ENCODE measurements at places on chromosomes 11 and 22.

- no peak for DNase-seq
Observed at GRCh38 chr11:2088746-2089535, 50.2 kb downstream of the IGF2 start.

- DNase-seq = no peak
Observed at GRCh38 chr11:33701302-33702230, 940 bp upstream of the C11orf91 start.

- peak; percentile 71 for DNase-seq
Observed at GRCh38 chr22:24434471-24435322, 7.3 kb downstream of the ADORA2A start.

- DNase-seq = peak; percentile 80
Observed at GRCh38 chr11:11787305-11788062, 54.3 kb upstream of the USP47 start.

DNA sequence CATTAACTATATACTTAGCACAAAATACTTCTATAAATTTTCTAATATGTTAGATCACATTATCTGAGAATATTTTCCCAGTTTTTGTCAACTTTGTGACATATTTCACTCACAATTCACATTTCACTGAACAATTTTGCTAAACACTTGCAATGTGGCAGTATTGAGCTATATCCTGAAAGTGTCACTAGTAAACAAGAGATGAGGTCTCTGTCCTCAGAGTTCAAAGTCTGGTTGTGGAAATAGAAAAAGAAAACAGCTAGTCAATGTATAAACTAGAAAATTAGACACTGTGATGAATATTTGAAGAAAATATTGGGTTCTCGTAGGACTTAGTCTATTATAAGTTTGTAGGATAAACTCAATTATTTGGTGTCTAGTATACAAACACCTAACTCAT, 87.4 kb upstream of the CHORDC1 start:
- no peak for DNase-seq

GRCh38 chr11:1335811-1336761, 26.7 kb upstream of the TOLLIP start:
- peak; percentile 81 for DNase-seq

- DNase-seq = no peak
Observed at GRCh38 chr11:3605771-3606203, 36.0 kb downstream of the ART5 start.

DNA sequence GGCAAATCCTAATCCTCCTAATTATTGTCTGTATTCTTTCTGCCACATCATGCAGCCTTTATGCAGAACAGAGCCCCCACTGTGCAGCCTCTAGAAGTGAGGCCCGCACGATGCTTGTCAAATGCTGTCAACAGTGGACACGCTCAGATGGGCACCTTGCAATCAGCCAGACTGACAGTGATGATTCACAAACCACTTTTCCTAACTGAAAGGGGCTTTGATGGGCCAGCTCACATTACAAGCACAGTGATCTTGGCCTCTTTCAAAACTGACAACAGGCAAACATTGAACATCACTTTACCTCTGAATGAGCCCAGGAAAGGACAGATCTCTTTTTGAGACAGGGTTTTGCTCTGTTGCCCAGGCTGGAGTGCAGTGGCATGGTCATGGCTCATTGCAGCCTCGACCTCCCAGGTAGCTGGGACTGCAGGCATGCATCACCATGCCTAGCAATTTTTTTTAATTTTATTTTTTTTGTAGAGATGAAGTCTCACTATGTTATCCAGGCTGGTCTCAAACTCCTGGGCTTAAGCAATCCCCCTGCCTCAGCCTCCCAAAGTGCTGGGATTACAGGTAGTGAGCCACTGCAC, 18.0 kb upstream of the E2F8 start:
- DNase-seq = no peak

GRCh38 chr11:73099512-73100266, 42.4 kb downstream of the FCHSD2 start:
- no peak for DNase-seq

GRCh38 chr22:26045860-26046259, 123.4 kb upstream of the SEZ6L start:
- no peak for DNase-seq

DNA sequence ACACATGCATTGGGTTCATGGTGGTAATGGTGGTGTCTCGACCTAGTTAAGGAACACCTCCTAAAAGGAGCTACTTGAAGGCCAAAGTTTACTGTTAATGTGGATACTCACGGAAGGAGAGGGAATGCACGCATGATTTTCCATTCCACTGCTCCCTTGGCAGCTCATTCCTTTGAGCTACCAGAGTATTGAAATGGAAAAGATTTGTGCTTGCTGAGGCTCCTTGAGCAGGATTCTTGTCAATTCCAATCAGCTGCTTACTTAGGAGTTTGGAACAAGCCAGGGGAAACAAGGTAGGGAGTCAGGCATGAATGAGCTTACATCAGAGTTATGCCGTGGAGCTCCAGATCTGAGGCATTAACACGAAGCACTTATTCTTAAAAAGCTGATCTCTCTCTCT, 108.8 kb downstream of the GRIA4 start:
- DNase-seq = no peak

DNA sequence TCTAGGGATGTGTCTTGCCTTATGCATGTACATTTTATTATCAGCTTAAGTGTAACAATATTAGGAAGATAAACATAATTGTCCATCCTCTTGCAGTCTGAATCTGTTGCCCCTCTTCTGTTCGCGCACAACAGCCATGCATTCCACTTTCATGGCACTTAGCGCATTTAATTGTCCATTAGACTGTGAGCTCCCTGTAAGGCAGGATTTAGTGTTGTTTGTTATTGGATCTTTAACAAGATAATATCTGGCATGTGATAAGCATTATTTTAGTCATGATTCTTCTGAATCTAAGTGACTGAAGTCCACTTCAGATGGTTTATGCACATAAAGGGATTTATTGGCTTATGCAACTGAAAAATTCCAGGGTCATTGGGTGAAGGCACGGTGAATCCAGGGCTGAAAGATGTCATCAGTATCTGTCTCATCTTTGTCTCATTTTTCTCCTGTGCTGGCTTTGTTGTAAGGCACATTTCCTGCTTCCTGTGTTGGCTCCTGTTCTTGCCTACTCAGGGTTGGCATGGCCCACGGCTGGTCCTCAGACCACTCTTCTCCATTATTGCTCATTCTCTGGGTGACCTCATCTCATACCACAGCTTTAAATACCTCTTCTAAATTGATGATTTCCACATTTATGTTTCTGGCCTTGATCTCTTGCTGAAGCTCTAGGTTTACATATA, 37.6 kb downstream of the ATXN10 start:
- DNase-seq = no peak

GRCh38 chr11:62152245-62153086, 28.7 kb downstream of the INCENP start:
- no peak for DNase-seq

- no peak for DNase-seq
Observed at GRCh38 chr11:79296141-79296540, 144.7 kb downstream of the TENM4 start.

GRCh38 chr22:47767403-47767802, 1005.0 kb downstream of the TBC1D22A start:
- DNase-seq = no peak

GRCh38 chr11:41134971-41135370, 324.5 kb downstream of the LRRC4C start:
- no peak for DNase-seq

DNA sequence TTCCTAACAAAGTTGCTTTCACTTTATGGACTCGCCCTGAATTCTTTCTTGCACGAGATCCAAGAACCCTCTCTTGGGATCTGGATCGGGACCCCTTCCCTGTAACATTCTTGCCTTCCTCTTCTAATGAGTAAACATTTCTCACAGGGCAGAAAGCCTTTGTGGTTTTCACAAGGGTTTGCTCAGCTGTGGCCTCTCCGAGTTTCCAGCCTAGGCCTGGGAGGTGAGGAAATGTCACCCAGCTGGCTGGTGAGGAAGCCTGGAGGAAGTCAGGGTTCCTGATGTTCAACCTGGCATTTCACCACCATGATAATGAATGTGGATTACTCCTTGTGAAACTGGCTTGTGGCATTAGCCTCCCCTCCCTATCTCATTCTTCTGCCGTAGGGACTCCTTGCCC, 224.9 kb downstream of the DSCAML1 start:
- DNase-seq = no peak

GRCh38 chr11:78938036-78938435, 363.4 kb upstream of the NARS2 start:
- no peak for DNase-seq

GRCh38 chr11:33682446-33682845, 18.2 kb downstream of the C11orf91 start:
- DNase-seq = no peak

GRCh38 chr11:57426929-57427726, at the start of gene SLC43A3:
Gene SLC43A3 (minus strand): TSS chr11:57427121. CDS start chr11:57426172, 949 bp downstream.
- DNase-seq = peak; percentile 82

DNA sequence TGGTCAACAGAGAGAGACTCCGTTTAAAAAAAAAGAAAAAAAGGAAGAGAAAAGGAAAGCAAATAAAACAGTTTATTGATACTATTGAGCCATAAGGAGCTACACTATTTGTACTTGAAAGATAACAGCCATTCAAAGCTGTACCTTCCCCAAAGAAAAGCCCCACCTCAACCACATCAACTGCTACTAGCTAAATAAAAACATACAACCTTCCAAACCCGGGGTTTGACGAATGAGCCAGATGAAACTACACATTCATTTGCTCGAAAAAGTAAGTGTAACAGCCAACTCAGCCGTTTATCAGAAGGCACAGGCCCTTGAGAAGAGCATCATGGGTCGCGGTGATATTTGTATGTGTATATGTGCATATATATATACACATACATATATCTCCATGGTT, 78.4 kb downstream of the SIK3 start:
- DNase-seq = peak; percentile 23

- no peak for DNase-seq
Observed at GRCh38 chr22:32634421-32634981, 159.9 kb downstream of the FBXO7 start.

GRCh38 chr11:1768141-1768469, 4.4 kb upstream of the CTSD start:
- DNase-seq = no peak

DNA sequence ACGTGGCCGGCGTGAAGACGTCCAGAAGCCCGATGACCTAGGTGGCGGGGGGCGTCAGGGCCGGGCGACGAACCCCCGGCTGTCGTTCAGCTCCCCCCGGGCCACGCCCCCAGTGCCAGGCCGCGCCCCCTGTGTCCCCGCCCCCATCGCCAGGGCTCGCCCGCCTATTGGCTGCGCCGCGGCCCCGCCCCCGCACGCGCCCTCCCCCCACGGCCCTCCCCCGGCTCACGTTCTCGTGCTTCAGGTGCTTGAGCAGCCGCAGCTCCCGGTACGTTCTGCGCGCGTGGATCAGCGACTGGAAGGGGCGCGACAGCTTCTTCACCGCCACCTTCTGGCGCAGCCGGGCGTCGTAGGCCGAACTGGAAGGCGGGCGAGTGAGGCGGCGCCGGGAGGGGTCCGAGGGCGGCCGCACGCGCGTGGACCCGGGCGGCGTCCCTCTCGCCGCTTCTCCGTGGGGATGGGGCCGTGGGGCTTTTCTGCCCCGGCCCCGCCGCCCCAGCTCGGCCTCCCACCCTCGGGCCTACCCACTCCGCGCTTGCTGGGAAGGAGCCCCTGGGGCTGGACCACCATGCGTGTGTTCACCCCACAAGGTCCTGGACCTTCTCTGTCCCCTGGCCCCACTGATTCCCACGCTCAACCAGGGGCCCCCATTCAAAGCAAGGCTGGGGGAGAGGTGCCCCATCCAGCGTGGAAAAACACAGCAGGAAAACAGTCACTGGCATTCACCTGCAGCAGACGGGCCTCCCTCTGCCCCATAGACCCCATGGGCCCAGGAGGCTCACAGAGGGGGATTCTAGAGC, 2.4 kb downstream of the MAPK11 start:
- peak; percentile 34 for DNase-seq

DNA sequence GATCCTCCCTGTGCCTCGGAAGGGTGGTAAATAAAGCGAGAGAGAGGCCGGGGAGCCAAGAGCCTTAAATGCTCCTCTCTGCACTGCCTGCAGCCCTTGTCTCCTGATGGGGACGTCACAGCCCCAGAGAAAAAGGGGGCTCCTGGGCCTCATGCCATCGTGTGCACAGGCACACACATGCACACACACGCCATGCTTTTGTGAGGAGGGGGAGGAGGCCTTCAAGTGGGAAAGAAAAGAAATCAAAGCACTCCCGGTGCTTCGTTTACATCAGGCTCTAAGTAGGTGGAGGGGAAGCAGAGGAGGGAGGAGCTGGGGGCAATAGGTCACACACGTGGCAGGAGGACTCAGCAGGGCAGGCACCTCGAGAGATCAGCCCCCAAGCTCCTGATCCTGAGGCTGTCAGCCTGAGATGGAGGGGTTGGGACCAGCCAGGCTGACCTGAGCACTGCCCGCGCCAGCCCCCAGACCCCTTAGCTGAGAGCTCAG, 68.2 kb upstream of the NECTIN1 start:
- no peak for DNase-seq

DNA sequence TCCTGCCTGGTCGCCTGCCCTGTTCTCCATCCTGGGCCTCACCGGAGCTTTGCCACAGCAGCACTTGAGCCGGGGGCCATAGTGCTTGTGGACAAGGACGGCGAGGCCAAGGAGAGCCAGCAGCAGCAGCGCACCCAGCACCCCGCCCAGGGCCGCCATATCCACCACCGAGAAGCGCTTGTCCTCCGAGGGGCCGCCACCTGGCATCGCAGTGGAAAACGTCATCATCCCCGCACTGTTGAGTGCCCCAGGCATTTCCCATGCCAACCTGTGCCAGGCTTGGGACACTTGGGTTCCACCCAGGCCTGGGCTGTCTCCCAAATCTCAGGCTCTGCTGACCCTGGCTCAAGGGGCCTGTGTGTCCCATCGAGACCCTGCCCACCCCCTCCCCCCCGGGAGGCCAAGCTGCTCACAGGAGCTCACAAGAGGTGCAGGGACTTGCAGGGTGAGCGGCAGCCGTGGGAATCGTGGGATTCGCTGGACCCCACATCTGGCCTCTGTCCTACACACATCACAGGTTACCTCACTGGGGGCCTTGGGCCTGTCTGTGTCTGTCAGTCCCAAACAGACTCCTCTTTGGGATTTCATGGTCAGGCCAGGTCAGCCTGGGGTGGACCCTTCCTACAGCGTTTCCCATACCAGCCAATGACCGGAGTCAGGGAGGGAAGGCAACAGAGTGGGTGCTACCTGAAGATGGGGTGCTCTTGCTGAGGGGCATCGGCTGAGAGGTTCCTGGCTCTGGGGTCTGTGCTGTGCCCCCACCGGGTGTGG, 2.3 kb upstream of the IRF7 start:
- no peak for DNase-seq

- DNase-seq = peak; percentile 80
Observed at GRCh38 chr11:126284829-126285228, 1.9 kb downstream of the TIRAP start.

GRCh38 chr11:85758026-85758425, 52.9 kb downstream of the SYTL2 start:
- DNase-seq = no peak

DNA sequence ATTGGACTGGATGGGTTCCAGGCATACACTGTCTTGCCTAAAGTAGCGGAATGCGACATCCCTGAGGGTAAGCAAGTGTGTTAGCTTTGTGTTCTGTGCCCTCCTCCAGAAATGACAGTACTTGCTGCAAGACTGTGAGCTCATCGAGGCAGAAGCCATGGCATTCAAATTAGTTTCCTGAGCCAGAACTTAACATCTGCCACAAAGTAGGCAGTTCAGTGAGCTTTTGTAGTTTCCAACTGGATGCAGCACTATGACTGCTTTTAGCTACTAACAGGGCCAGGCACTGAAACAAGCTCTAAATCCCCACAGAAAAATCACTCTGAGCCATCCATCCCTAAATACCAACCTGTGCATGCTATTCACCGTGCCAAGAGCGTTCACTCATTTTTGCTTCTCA, 1.2 kb upstream of the FAR1 start:
- no peak for DNase-seq

GRCh38 chr11:69971741-69972140, 106.4 kb upstream of the ANO1 start:
- DNase-seq = no peak

Measured in erythroblast (primary cell).